Hematopoietic multipotent progenitor cell treated with erythropoietin and hydrocortisone succinate and interleukin-3 and kit ligand, for 17 days (in vitro differentiated cells): ENCODE measurements at places on chromosomes 4 and X.

DNA sequence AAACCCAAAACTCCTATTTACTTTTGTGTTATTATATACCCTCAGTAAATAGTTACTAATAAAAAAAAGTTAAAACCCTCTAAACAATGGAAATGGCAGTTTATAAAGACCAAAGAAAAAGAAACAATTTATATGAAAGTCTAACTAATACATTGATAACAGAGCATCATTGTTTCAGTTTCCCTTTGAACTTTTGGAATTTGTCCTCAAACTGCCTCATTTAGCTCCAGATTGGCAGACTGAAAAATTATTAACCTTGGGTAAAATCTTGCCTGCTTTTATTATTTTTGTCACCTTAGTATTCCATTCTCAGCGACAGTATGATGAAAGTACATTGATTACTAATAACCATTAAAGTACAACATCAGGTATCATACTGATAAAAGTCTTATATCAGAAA lies 124.0 kb downstream of the PDE5A start:
- no peak for DNase-seq

DNA sequence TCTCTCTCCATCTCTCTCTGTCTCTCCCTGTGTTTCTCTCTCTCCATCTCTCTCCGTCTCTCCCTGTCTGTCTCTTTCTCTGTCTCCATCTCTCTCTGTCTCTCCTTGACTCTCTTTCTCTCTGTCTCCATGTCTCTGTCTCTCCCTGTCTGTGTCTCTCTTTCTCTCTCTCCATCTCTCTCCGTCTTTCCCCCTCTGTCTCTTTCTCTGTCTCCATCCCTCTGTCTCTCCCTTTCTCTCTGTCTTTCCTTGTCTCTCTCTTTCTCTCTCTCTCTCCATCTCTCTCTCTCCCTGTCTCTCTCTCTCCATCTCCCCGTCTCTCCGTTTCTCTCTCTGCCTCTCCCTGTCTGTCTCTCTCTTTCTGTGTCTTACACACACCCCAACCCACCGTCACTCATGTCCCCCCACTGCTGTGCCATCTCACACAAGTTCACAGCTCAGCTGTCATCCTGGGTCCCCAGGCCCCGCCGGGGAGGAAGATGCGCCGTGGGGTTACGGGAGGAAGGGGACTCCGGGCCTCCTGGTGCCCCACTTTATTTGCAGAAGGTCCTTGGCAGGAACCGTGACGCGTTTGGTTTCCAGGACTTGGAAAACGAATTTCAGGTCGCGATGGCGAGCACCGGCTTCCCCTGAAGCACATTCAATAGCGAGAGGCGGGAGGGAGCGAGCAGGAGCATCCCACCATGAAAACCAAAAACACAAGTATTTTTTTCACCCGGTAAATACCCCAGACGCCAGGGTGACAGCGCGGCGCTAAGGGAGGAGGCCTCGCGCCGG lies 1.2 kb upstream of the SHOX start:
- DNase-seq, result no peak

GRCh38 chrX:136525738-136526606 lies 6.0 kb upstream of the VGLL1 start:
- no peak for DNase-seq

- DNase-seq, result no peak
Measured at GRCh38 chr4:13977746-13978145, 350.2 kb upstream of the BOD1L1 start.

DNA sequence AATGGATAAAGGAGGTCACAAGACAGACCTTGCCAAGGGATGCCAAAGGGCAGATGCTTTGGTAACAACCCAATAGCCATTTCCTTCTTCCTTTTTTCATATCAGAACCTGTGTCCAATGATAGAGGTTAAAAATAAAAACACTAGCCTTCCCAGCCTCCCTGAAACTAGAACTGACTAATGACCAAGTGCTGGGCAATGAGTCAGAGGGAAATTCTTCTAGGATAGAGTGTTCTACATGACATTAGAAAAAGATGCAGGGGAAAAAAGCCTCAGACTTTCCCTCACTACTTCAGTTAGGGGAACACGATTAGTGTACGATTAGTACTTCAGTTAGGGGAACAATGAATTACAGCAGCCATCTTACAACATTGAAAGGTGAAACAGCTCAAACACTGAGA lies 29.3 kb upstream of the FAM47C start:
- no peak for DNase-seq

DNA sequence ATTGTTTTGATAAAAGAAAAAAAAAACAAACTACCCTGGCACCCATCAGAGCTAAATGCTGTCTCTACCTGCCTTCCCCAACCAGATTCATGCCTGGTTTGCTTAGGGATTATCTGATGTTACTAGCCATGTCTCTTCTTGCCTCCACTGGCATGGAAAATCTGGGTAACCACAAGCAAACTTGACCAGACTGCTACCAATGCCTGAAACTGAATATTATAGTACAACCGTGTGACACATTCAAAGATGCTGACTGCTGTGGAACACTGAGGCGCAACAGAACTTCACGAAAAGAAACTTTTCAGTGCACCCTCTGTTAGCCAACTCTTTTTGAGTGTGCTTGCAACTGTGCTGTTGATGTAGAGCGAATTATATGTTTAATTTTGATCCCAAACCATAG lies 228.1 kb downstream of the CBR4 start:
- no peak for DNase-seq

DNA sequence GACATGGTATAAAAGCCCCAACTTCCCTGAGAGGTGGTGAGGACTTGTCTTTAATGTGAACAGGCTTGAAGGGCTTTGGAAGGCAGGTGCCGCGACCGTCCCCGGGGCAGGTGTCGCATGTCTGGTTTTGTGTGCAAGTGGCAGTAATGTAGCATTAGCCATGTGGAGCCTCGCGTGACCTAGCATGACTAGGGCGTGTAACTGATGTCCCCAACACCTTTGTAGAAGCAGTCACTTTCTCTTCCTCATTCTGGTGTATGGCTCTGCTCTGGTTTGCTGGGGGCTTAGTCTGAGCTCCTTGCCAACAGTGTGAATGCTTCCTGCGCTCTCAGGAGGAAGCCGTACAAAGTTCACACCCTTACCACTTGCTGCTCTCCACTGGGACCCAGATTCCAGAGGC lies 145.7 kb downstream of the AMMECR1 start:
- DNase-seq, result no peak

- DNase-seq, result no peak
Measured at GRCh38 chr4:45795135-45795534, 328.7 kb downstream of the GABRG1 start.
